ENCODE measurements at places on chromosomes 2 and 18.
A peak's percentile ranks its signal among the peaks of the same experiment; 100 is the strongest.

DNA sequence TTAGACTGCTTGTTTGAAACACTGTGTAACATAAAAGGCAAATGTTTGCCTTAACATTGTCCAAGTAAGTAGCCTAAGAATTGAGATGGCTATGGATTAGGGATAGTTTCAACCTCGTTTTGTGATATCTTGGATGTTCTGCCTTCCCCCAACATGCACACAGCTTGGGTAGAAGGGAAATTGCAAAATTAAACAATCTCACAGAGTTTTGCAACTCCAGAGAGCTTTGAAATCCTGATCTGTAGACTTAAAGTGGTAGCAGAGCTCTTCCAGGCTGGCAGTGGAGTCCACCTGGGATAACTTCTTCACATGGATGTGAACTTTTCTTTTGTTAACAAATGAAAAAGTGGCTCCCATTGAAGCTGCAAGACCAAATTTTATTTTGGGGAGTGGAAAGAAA, 59.6 kb downstream of the CHRNA1 start:
- no peak for DNase-seq

GRCh38 chr2:237299906-237300305, 114.1 kb downstream of the COL6A3 start:
- DNase-seq, result no peak

DNA sequence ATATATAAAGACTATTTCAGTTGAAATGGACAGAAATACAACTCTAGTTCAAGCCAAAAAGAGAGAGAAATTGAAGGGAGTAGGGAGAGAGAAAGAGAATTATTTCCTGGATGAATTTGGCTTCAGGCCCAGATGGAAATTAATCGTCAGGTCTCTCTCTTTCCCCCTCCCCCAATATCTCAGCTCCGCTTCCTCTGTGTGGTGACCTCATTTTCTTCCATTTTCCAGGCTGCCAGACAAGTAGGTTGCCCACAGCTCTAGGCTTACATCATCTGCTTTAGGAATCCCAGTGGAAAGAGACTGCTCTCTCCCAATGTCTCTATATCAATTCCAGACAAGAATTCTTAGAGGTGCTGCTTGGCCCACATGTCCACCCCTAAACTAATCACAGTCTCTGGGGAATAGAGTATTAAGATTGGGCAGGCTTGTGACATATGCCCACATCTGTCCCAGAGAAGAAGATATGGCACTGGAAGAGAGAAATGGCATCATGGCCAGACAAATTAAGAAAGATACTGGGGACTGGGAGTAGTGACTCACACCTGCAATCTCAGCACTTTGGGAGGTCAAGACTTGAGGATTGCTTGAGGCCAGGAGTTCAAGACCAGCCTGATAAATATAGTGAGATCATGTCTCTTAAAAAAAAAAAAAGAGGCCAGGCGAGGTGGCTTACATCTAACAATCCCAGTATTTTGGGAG, 37.2 kb upstream of the CFAP36 start:
- DNase-seq, result no peak

GRCh38 chr2:120885321-120885720, 149.7 kb downstream of the GLI2 start:
- no peak for DNase-seq

- no peak for DNase-seq
These were observed 166.0 kb downstream of the EHBP1 start for GRCh38 chr2:62871506-62871905.

GRCh38 chr2:122193622-122194021, 438.2 kb downstream of the TSN start:
- DNase-seq, result no peak

DNA sequence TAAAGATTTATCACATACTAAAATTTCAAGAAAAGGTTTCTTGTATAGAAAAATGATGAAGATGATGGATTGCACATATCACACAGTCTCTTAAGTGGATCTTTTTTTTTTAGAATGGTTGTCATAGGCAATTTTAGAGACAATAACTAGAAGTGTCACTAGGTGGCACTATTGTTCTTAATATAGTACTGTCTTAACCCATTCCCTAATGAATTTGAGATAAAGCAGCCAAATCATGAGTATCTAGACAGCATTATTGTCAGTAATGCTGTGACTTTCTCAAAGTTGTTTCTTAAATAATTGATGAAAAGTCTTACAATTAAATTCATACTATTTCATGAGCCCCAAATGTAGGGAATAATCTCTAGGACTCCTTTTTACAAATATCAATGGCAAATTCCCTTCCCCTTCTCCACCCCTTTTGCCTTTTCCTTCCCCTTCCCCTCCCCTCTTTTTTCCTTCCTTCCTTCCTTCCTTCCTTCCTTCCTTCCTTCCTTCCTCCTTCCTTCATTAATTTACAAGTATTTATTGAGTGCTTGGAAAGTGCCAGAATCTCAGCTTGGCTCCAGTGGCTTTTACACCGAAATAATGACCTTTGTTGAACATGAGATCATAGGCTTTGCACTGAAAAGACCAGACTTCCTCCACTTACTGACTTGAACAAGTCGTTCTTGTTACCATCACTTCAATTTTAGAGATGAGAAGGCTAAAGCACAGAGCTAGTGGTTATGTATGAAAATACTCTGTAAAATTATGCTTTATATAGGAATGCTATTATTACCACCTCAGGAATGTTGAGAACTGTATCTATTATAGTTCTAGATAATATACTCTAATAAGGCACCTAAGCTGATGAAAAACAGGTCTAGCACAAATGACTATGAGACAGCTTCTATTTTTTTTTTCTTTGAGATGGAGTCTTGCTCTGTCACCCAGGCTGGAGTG, 19.8 kb downstream of the MYL12B start:
- DNase-seq, result no peak

DNA sequence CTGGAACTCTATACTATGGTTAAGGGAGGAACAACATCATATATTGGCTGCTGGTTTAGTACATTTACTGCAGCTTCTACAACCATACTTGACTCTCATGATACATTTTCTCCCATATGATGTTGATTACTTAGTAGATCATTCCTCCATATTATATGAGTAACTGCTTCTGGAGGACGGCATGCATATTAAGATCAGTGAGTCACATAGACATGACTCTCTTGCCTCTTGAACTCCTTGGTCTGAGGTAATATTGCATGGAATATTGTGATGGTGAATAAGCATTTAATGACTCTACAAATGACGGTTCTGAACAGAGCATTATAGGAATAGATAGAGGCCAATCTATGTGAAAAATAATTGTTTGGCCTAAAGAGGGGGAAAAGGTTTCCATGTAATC, 418.8 kb upstream of the SPHKAP start:
- DNase-seq, result no peak

GRCh38 chr18:43855376-43855775, 578.1 kb upstream of the SYT4 start:
- no peak for DNase-seq

DNA sequence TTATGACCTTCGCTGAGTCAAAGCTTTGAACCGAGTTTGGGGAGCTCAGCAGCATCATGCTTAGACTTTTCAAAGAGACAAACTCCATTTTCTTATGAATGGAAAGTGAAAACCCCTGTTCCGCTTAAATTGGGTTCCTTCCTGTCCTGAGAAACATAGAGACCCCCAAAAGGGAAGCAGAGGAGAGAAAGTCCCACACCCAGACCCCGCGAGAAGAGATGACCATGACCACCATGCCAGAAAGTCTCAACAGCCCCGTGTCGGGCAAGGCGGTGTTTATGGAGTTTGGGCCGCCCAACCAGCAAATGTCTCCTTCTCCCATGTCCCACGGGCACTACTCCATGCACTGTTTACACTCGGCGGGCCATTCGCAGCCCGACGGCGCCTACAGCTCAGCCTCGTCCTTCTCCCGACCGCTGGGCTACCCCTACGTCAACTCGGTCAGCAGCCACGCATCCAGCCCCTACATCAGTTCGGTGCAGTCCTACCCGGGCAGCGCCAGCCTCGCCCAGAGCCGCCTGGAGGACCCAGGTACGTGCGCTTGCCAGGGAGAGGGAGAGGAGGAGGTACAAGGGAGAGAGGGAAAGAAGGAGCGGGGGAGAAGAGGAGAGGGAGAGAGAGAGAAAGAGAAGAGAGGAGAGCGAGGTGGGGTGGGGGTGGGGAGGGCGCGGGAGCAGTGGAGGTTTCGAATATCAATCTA, at the start of gene DLX1:
TSS of gene DLX1 (plus strand) at position 48 of the 700 bp plus-strand sequence. CDS start at position 219, 171 bp downstream.
- no peak for DNase-seq

GRCh38 chr2:212392043-212392442, 146.6 kb downstream of the ERBB4 start:
- no peak for DNase-seq

- DNase-seq, result no peak
These were observed 46.0 kb downstream of the GAREM1 start for GRCh38 chr18:32424696-32425095.

DNA sequence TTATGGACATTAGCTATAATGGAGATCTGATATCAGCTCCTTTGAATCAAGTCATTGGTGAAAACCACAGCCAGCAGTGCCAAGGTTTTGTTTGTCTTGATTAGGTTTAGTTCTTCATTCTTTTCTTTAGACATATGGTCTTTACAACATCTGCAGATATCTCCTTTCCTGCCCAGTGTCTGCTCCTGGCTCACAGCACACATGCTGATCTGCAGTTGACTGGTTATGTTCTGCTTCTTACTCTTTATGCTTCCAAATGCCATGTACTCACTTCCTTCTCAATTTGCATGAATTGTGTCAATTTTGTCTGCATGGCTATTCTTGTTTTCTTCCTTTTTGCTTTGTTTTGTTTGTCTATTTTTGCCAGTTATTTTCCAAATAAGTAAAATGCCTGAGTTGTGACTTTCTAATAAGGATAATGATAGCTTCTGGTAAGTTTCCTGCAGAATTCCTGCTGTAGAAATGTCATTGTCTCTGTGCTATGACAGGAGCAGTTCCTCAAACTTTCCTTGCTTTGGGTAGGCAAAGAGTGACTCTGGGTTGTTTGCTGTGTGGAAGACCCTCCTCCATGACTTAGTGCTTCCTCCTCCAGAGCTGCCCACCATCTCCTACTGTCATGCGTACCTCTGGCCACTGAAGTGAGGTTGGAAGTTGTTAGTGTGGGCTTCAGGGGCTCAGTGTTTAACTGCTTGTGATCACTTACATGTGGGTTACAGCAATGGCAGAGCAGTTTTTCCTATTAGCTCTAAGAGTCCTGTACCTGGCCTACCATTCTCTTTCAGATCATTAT, 8.2 kb downstream of the ARHGAP25 start:
- no peak for DNase-seq

- DNase-seq, result no peak
These were observed 300.2 kb downstream of the CDCA7 start for GRCh38 chr2:173654896-173655265.

DNA sequence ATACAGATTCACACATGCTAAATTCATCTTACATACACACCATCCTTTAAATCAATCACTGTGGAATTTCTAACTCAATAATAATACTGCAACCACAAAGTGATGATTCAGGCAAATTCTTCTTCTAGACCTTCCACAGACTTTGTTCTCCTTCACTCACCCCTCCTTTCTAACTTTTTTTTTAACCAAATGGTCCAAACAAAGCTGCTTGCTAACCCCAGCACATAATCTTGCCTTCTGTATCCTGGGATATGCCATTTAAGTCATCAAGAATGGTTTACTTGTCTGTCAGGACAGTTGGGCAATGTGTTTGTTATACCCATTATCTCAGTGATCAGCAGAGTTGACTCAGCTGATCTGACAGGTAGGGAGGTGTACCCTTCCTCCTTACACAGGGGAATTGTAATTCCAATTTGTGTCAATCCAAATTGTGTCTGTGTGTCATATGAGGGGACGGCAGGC, 10.0 kb downstream of the SLC40A1 start:
- DNase-seq, result no peak

DNA sequence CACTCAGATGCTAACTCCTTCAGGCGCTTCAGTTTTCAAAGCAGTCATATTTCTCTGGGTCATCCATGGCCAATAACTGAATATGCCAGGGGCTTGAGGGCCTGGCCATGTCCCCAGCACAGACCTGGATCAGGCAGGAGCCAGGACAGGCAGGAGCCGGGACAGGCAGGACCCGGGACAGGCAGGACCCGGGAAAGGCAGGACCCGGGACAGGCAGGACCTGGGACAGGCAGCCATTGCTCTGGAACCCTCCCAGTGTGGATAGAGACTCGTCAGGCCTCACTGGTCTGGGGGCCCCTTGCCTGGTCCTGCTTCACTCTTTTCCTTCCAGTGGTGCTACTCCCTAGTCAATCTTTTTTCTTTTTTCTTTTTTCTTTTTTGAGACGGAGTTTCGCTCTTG, 117.5 kb upstream of the TEX51 start:
- no peak for DNase-seq

GRCh38 chr18:48318436-48318835, 90.7 kb downstream of the ZBTB7C start:
- no peak for DNase-seq

GRCh38 chr2:20451341-20451740, 4.5 kb downstream of the RHOB start:
- no peak for DNase-seq

GRCh38 chr2:36163520-36164254, 191.9 kb upstream of the CRIM1 start:
- no peak for DNase-seq

DNA sequence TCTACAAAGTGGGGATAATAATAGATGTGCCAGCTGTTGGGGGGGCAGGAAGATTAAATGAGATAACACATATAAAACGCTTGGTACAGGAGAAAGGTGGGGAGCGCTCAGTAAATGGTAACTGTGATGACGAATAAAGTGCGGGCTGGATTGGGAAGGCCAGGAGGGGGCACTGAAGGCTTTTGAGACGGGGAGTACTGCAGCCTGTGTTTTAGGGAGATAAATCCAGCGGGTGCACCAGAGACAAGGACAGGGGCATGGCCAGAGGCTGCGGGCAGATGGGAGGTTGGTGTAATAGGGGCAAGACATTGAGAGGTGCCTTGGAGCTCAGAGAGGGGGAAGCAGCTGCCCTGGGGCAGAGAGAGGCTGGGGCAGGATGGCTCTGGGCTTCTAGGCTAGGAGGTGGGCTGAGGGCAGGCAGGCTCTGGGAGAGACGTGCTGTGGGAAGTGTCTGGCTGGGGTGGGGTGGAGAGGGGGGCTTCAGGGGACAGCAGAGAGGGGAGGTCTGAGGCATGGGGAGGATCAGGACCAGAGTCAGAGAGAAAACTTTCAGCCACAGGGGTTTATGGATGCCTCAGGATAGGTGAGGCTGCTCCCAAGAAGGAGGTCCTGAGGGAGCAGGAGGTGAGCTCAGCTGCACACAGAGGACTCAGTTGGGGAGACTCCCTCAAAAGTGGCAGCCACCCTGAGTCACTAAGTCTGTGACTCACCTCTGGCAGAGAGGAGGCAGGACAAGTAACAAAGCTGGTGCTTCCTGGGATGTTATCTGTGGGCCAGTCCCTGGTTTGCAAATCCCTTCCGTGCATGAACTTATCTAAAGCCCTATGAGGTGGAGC, 18.8 kb downstream of the TEX44 start:
- peak; percentile 26 for DNase-seq

Data from T-helper 22 cell (primary cell).